RPMI7951 (cell line): ENCODE measurements at places on chromosomes 3 and 15.

DNA sequence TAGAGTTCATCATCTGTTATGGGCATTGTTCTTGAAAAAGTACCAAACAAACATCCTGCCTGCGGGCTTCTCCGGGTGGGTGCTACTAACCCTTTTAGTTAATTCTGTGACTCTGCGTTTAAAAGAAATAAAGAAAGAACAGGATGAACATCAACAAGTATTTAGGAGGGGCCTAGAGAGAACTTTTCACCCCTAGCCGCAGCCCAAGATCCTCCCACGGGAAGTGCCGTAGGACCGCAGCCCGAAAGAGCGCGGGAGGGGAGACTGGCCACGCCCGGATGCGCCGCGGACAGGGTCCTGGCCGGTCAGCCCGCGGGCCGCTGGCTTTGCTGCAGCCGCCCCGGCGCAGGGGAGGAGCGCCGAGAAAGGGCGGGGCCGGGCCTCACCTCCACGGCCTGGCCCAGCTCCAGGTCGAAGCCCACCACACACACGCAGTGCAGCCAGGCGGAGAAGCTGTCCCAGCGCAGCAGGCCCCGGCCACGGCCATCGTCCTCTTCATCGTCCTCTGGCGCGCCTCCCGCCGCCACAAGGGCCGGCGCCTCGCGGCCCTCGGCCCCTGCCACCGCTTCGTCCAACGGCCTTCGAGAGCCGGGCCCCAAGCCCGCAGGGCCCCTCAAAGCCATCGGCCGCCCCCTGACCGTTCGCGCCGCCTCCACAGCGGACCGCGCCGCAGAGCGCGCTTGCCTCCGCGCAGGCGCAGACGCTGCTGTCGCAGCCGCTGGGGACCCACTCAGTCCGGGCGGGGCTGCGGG lies at the start of gene DENND6A:
TSS of gene DENND6A (minus strand) at position 682 of the 752 bp plus-strand sequence. CDS start at position 623, 59 bp downstream.
- DNase-seq, result peak; percentile 93

- no peak for DNase-seq
Observed at GRCh38 chr3:123831420-123831819, 52.7 kb downstream of the MYLK start.

DNA sequence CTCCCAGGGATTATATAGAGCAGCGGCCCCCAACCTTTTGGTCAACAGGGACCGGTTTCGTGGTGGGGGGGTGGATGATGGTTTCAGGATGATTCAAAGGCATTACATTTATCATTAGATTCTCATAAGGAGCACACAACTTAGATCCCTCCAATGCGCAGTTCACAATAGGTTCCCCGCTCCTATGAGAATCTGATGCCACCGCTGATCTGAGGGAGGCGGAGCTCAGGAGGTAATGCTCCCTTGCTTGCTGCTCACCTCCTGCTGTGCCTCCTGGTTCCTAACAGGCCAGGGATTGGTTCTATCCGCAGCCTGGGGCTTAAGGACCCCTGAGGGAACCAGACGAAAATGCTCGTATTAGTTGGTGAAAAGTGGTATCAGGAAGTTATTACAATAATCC lies 1.3 kb upstream of the HACD2 start:
- peak; percentile 61 for DNase-seq

GRCh38 chr3:113035387-113035982 lies 44.7 kb downstream of the GTPBP8 start:
- peak; percentile 62 for DNase-seq

DNA sequence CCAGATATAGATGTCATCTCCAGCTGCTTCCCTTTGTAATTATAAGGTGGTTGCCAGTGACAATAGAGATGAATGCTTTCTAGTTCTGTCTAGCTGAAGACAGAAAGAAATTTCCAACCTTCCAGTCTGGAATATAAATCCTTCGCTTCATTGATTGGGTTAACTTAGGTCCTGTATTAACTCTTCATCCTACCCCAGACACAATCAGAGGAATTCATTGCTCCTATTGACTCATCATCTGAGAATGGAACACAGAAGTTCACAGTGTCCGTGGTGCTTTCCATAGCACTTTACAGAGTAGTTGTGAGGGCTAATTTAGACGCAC lies 241.4 kb downstream of the NFKBIZ start:
- no peak for DNase-seq

- DNase-seq, result no peak
Observed at GRCh38 chr3:58266577-58266976, 29.0 kb downstream of the ABHD6 start.

- no peak for DNase-seq
Observed at GRCh38 chr3:117137065-117137464, 427.5 kb downstream of the TUSC7 start.

DNA sequence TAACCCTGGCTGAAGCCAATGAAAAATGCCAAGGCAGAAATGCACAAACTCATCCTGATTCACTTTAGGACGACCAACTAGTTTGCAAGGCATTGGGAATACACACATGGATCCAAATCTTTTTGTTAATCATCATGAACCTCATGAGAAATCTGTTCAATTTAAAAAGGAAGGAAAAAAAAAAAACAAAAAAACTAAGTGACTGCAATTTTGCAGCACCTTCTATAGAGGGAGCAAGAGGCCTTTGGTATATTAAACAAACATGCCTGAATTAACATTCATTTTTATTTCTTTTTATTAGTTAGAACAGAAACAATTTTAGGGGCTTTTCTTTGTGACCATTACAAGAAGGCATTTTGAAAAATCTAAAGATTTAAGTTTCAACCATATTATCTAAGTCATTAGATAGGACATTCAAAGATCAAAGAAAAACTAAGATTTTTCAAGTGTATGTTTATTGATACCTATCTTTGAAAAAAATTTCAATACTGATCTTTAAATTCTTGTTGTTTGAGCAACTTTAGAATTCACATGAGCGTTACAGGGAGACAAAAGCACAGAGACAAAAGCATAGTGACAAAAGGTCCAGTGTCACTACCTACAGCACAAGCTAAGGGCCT lies 182.4 kb downstream of the CBLB start:
- peak; percentile 20 for DNase-seq

- DNase-seq, result no peak
Observed at GRCh38 chr15:50641318-50641717, 45.3 kb downstream of the TRPM7 start.

DNA sequence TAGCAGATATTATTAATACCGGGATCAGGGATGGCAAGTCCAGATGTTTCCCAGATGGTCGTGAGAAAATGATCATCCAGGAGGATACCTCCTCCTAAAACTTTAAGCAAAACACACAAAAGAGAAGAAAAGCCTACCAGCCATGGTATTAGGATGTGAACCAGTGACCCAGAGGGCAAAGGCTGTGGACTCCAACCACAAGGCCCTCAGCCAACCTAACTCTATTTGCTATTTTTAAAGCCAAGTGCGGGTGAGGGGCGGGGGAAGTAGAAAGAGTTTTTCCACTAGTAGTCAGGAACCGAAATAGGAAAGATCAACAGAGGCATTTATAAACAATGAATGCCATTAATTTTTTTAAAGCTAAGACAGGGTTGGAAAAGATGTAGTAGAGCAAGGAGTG lies 77.4 kb downstream of the STAC start:
- no peak for DNase-seq
